ENCODE measurements at places on chromosomes 16 and 17.

- no peak for DNase-seq
These were observed 18.8 kb downstream of the PCTP start for GRCh38 chr17:55769625-55770000.

- DNase-seq: no peak
These were observed 19.1 kb upstream of the NETO2 start for GRCh38 chr16:47162670-47163420.

- DNase-seq: no peak
These were observed 2.6 kb downstream of the SOX8 start for GRCh38 chr16:984121-984694.

DNA sequence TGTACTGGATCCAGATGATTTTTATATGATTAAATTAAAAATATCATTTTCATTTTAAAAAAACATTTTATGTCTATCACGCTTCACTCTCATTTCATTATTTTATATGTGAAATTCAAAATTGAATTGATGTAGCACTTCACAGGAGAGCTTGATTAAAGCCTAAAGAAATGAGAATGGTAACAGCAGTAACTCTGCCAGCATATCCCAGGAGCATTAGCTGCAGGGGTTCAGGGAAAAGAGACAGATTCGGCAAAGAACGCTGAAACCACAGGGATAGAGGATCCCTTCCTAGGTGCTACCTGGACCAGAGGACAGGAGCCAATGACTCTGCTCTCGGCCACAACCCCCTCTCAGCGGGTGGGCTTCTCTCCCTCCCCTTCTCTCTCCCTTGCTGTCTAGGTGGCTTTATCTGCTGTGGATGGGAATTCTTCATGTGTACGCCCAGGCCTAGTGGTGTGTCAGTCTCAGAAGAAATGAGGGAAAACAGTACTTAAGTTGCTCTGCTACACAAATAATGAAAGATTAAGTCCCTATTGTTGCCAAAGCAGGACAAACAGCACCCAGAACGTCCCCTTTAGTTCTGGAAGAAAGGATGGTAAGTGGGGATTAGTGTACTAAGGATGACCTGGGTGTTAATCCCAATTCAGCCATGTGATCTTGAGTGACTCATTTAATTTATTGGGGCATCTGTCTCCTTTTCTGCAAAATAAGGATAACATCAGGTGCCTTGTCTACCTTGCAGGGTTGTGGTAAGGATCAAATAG lies 123.3 kb downstream of the CDK5R1 start:
- DNase-seq: no peak

DNA sequence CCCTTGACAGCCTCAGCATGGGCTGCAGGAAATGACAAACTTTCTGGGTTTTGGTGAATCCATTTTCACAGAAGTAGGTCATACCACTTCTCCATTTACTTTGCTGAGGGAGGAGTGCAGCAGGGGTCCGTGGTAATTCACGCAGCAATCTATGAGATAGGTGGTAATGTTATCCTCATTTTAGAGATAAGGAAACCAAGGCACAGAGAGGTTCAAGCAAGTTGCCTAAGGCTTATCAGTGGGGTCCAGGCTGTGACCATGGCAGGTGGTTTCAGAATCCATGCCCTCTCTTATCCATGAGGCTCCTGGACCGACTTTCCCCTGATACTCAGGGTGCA lies 12.6 kb downstream of the TBX4 start:
- DNase-seq: no peak

- no peak for DNase-seq
These were observed 10.3 kb upstream of the TVP23A start for GRCh38 chr16:10828851-10829366.

DNA sequence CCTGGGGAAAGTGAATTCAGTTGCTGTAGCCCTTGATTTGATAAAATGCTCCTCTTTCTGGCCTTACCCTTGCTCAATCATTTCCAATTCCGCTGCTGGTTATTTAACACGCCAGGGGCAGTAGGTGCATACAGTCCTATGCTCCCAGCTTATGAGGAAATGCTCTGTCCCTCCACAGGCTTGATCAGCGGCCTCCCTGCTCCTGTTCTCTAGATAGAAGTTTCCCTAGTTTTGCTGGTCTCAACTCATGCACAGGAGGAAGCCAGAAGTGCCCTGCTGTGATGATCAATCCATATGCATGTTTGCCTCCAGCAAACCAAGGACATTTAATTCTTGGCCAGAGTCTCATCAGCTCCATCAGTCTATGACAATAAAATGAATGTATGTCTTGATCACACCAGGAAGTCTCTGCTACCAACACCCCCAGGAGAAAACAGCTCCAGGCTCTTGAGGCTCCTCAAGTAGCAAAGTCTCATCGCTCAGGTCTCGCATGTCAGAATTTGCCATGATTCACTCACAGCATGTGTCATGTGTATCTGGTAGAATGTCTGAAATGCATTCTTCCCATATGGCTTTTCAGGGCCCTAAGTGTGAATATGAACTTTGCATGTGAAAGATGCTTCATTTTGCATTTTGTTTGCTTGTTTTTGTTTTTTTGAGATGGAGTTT lies 208.9 kb downstream of the CDH13 start:
- no peak for DNase-seq

GRCh38 chr16:10970065-10970464 lies 25.7 kb downstream of the CLEC16A start:
- DNase-seq: no peak

DNA sequence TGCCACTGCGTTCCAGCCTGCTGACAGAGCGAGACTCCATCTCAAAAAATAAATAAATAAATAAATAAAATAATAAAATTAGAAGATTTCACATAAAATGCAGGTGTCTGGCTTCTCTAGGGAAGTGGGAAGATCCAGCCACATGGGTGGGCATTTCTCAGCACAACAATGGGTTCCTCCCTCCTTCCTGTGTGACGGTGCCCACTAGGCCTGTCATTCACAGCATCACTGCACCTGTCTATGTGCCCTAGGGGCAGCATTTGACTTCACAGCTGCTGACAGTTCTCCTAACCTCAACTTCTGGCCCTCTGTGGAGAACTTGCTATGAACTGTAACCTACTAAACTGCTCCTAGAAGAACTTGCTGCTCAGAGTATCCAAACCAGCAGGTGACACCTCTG lies 3.0 kb downstream of the ABHD15 start:
- no peak for DNase-seq

DNA sequence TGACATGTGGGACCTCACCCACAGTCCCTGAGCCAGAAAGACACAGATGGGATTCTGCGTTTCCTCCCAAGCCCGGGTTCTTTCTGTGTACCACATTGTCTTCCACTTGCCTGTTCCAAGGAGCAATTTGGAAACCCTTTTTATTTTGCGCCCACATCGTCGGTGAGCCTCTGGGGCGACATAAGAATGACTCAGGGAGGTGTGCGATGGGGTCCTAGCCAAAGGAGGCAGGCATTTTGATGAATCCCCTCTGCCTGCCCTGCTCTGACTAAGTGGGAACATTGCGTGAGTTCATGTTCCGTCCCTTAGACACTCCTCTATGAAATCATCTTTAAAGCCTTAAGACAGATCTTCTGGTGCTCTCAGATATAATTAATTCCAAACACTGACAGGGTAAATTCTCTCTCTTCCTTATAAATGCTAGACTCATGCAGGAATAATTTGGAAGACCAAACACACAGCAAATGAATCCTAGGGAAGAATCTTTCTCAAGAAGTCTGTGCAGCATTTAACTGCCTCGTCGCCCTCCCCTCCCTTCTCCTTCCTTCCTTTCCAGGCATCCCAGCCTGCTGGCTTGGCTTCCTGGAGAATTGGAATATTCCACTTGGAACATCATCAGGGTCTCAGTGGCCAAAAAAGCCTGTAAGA lies 52.7 kb upstream of the FOXF1 start:
- DNase-seq: no peak

Measured in stimulated activated CD8-positive, alpha-beta memory T cell treated with anti-CD3 and anti-CD28 coated beads, Interleukin-4, amount 100 ng/mL, for 24 hours (primary cell).